ENCODE measurements at places on chromosomes 16 and 17.
A peak's percentile ranks its signal among the peaks of the same experiment; 100 is the strongest.

- DNase-seq, result no peak
Observed at GRCh38 chr17:35051183-35051578, 12.3 kb downstream of the RFFL start.

DNA sequence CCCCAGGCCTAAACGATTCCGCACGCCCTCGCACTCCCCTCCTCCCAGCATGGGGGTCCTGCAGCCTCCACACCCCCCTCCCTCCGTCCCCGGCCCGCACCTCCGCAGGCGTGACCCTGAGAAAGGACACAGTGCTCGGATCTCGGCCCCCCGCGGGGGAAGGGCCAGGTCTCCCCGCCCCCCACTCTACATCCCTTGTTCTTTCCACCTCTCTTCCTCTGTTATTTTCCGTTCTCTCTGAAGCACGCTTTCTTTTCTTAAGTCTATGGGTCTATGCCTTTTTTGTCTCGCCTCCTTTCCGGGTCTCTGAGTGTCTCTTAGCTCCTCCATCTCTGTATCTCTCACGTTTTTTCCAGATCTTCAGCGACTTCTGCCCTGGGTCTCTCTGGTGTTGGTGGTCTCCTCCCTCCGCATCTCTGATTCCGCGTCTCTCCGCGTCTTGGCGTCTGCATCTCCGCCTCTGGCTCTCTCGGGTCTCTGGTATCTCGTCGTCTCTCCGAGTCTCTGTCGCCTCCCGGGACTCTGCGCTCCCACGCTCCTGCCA, 2.1 kb upstream of the HES7 start:
- peak; percentile 54 for DNase-seq

DNA sequence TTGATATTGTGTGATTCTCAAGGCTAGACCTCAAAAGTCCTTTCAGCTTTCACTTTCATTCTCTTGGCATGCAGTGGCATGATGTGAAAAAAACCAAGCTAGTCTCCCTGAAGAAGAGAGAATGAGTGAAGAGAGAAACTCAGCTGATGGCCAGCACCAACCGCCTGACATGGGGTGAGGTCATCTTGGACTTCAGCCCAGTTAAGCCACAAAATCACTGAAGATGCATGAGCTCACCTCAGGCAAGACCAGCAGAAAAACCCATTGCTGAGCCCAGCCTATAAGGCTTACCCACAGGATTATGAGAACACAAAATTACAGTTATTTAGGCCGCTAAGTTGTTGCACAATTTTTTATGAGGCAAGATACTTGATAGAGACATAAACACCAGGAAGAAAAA, 496.5 kb downstream of the TOX3 start:
- no peak for DNase-seq

GRCh38 chr17:65055708-65056638, 567 bp downstream of the GNA13 start:
- DNase-seq, result no peak

DNA sequence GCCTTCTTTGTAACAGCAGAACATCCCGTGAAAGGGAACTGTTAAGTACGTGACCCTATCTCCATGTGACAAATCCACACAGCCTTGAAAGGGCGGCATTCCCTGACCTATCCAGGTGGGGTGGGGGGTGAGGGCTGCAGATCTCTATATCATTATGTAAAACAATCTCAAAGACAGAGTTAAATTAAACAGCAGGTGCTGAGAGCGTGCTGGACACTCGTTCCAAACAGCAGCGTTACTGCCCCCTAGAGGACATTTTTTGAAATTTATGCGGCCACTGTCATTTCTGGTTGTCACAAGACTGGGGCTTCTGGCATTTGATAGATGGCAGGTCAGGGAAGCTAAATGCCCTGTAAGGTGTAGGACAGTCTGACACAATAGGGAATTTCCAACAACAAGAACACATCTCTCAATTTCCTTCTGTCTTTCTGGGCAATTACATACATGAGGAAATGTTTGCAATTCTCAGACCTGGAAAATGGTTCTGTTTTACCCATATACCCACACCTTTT, 6.7 kb upstream of the SLC25A39 start:
- peak; percentile 71 for DNase-seq

DNA sequence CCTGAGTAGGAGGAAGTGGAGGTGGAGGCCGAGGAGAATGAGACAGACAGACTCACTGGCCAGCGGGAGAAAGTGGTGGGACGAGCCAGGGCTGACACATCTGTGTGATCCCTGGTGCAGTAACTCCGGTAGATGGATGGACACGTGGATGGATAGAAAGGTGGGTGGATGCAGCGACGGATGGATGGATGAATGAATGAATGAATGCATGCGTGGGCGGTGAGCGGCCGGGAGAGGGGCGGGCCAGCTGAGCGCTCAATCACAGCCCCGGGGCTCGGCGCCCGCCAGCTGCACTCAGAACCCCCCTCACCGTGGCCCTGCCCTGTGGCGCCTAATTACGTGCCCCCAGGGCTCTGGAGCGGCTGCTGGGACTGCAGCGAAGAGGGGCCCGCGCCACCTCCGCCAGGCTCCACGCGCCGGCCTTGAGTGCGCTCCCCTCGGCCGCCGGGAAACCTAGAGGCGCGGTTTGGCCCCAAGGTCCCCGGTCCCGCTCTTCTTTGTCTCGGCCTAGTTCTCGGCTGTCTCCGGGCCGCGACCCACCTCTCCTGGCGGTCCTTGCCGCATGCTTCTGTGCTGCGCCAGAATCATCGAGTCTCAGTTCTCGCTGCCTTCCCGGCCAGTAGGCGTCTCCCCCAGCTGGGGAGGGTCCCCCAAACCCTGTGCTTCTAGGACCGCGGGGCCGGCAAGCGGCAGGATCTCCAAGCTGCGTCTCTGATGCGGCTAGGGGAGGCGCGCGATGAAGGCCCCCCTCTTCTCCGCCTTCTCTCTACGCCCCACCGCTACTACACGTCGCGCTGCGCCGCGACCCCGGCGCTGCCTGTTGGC, 41.0 kb downstream of the RAI1 start:
- DNase-seq, result no peak

GRCh38 chr17:68812876-68813584, 142.2 kb downstream of the ABCA8 start:
- DNase-seq, result no peak

DNA sequence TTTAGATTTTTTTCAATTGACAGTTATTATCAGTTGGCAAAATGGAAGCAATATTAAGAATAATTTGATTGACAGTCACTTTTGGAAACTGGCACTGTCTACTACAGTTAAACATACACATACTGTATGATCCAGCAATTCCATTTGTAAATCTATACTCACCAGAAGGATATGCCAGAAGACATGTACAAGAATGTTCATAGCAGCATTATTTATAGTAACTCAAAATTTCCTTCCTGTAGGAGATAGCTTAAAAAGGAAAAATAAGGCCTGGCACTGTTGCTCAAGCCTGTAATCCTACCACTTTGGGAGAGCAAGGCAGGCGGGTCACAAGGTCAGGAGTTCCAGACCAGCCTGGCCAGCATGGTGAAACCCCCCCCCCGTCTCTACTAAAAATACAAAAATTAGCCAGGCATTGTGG, 89.3 kb downstream of the VMP1 start:
- no peak for DNase-seq

- peak; percentile 68 for DNase-seq
Observed at GRCh38 chr17:48586355-48587258, 3.4 kb downstream of the HOXB3 start.

- DNase-seq, result no peak
Observed at GRCh38 chr16:30139583-30140481, 16.8 kb upstream of the MAPK3 start.

GRCh38 chr16:72024862-72025382, 16.4 kb downstream of the DHODH start:
- no peak for DNase-seq
